Testis (tissue), 5 donors: ENCODE measurements at places on chromosomes 5 and 9. TPM values are rescaled to one million over a fixed set of nuclear protein-coding genes. Genes with fewer than 3 reads are reported as not detected.

DNA sequence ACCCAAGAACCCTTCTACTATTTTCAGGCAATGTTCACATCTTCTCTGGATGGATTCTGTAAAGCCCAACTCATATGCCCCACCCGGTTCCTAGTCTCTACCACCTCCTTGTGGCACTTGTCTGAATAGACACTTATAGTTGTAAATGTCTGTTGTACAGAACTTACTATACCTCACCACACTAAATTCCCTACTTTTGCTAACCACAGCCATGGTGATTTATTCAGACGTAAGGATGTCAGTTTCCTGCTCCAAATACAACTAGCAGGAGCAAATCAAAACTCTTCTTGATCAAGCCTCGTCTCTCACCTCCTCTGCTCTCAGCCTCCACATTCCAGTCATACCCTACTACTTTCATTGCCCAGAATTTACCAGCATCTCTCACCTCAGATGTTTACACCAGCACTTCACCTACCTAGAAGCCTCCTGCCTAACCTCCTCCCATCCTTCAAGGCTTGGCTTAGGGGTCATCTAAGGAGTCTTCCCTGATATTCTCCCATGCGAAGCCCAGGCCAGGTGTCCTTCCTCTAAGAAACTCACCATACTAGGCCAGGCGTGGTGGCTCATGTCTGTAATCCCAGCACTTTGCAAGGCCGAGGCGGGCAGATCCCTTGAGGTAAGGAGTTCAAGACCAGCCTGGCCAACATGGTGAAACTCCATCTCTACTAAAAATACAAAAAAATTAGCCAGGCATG, 75.5 kb downstream of the MAPKAP1 start:
- DNase-seq: no peak

DNA sequence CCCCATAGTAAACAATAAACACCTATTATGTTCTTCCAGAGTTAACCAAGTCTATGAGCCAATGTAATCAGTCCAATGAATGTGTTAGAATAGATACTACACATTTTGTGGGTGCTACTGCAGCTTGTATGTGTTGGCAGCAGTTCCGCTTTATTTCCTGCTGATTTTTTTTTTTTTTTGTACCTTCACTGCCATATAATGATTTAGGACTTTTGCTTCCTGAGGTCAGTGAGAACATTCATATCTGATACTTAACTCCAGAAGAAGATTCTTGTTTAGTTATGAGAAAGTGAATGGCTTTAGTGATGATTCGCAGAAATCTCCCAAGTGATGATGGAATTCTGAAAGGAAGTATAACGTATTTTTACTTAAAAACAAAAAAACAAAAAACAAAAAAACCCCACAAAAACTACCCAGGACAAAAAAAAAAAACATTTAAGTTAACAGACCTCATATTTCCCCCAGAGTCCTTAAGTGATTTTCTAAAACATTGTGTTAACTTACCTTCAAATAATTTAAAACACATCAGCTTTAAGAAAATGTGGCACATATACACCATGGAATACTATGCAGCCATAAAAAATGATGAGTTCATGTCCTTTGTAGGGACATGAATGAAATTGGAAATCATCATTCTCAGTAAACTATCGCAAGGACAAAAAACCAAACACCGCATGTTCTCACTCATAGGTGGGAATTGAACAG, 24.7 kb upstream of the LMNB1 start:
- no peak for DNase-seq

DNA sequence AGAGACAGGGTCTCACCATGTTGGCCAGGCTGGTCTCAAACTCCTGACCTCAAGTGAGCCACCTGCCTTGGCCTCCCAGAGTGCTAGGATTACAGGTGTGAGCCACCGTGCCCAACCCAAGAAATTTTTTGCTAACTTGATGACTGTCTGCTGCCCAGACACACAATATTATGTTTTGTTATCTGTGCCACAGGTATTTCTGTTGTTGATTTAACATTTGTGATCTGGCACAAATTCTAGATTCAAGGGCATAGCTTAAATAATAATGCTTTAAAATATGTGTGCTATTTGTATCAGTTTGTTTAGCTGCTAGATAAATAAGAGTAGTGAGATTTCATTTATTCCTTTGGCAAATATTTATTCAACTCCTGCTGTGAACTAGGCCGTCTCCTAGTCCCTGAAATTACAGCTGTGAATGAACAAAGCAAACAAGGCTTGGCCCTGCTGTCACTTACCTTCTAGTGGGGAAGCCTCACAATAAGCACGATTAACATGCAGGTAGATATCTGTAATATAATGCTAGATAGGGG, 35.3 kb downstream of the GAPVD1 start:
- no peak for DNase-seq

Gene OGN
- 4.9 TPM for total RNA-seq

Gene CLIC3
- 1.9 TPM for total RNA-seq
